HFF-Myc (cell line): ENCODE measurements at places on chromosomes 6 and 20.

DNA sequence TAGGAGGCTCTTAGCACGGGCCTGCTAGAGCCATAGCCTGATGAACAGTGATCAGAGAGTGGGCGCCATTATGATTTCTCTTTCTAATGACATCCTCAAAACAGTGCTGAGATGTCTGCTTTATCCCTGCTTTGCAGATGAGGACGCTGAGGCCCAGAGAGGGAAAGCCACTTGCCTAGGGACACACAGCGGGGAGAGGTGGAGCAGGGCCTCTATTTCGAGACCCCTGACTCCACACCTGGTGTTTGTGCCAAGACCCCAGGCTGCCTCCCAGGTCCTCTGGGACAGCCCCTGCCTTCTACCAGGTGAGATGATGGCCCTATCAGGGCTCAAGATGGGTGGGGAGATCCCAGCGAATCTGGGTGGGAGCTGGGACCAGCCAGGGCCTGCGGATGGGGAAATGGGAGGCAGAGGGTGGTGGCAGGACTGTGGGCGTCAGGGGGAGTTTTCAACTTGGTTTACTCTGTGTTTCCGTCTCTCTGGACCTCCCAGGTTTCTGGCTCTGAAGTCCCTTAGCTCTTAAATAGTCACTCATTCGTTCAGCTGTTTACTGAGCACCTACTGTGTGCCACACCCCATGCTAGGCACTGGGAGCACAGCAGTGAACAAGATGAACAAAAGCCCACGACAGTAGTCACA, 36.7 kb downstream of the SRC start:
- no peak for DNase-seq

- DNase-seq: no peak
Measured at GRCh38 chr20:20553541-20553940, 158.9 kb downstream of the RALGAPA2 start.

DNA sequence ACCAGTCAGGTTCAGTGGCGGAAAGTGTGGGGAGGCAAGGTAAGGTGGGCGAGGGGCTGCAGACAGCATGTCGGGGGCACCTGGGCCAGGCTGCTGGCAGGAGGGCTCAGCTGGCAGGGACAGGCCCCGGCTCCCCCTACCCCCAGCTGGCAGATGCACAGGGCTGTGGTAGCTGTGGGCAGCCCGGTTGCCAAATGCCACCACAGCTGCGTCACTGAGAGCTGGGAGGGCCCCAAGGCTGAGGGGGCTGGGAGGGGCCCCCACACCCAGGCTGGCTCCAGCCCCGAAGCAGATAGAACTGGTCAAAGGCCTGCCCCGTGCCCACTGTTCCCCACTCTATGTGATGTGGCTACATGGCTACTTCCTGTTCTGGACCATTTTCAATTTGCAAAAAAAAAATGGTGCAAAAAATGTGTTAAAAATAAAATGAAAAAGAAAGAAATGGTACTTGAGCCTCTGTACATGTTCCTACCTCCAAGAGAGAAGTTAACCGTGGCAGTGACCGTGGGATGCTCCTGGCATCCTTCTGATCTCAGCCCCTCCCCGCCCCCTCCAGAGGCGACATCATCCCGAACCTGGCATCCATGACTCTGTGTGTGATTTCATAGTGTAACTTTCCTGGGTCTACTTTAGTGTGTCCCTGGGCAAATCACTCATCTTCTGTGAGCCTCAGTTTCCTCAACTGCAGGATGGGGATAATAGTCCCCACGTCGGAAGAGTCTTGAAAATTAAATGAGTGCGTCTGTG, 64.4 kb downstream of the UBE2V1 start:
- no peak for DNase-seq

GRCh38 chr20:16025084-16025483, 548.2 kb downstream of the KIF16B start:
- DNase-seq: no peak

DNA sequence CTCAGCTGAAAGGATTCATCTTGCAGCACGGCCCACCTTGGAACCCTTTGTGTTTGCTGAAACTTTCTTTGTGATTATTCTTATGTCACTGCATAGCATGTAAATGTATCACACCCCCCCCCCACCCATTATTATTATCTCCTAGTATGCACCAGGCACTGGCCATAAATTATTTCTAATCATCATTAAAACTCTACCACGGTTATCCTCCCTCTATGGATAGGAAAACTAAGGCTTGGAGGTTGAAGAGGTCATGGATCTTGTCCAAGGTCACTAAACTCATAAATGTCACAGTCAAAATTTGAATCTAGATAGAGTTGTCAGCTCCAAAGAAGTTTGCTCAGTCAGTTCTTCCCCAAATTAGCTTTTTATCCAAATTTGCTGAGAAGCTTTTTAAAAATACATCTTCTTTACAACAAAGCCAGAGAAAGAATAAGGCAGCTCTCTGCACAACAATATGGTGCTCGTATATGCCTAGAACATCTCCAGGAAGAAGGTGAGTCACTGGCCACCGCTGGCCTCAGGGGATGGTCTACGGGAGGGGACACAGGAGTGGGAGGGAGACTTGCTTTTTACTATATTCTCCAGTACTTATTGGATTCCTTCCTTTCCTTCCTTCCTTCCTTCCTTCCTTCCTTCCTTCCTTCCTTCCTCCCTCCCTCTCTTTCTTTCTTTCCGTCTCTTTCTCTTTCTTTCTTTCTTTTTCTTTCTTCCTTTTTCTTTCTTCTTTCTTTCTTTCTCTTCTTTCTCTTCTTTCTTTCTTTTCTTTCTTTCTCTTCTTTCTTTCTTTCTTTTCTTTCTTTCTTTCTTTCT, 134.5 kb downstream of the VEGFA start:
- DNase-seq: no peak

- no peak for DNase-seq
Measured at GRCh38 chr20:48374991-48375595, 452.7 kb downstream of the PREX1 start.

DNA sequence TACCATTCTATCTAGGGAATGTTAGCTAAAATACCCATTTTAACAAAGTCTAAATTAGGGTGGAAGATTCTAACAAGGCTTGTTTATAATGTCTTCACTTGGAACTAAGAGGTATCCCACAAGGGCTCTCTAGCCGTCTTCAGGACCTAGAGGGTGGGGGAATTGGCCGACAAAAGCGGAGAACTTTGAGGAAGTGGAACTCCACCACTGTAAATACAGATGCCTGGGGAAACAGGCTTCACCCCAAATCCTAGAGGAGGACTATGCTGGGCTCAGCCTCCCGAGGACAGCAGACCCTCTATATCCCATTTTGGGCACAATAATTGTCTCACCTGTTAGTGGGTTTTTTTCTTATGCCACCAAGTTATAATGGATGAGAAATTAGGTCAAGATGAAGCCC, 58.0 kb upstream of the TFB1M start:
- DNase-seq: no peak

GRCh38 chr6:168007592-168008338, 10.3 kb downstream of the KIF25 start:
- DNase-seq: peak; percentile 96

DNA sequence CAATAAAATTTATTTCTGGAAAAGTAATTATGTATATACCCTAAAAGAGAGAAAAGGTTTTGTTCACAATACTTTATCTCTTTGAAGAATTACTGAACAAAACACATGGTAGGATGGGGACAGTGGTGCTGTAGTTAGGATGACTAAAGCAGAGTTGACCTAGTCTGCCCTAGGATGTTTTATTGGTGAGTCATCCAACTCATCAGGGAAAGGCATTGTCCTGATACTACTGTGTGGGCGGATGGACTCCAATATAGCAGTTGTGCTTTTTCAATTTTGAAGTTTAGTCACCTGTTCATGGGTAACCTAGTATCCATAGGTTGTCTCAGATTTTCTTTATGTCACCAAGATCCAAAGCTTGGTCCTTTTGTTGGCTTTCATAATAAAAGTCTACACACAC, 53.3 kb upstream of the EYS start:
- no peak for DNase-seq

GRCh38 chr6:169838346-169839028, 87.1 kb downstream of the ERMARD start:
- no peak for DNase-seq

- DNase-seq: no peak
Measured at GRCh38 chr20:33133373-33133941, 34.5 kb upstream of the BPIFA2 start.

GRCh38 chr6:135938576-135939207, 87.2 kb downstream of the PDE7B start:
- DNase-seq: peak; percentile 21

DNA sequence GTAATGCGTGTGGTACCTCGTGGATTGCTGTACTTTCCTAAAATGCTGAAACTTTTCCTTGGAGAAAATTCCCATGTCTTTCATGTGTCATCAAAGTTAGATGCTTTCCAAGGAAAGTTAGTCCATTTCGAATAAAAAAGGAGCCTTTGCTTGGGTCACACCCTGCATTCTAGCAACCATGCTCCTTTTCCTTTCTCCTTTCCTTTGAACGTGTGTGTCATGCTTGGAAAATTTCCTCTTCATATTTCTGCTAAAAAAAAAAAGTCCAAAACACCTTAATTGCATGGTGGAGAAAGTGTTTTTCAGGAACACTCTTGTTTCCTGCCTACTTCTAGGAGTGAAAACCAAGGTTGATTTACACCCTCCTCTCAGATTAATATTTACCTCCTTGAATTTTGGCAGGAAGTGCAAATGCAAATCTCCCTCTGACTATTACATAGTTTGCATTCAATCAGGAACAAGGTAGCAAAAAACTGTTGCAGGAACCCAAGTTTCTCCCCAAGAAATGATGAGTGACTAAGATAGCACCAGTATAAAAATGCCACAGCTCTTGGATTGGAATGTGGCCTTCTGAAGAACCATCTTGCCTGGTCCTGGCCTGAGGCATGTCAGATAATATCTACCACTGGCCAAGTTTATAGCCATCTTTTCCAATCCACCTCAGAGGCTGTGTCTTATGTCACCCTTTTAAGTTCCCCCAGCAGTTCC, 590.6 kb downstream of the QKI start:
- no peak for DNase-seq

- DNase-seq: no peak
Measured at GRCh38 chr20:57882451-57883161, 172.8 kb upstream of the PMEPA1 start.

DNA sequence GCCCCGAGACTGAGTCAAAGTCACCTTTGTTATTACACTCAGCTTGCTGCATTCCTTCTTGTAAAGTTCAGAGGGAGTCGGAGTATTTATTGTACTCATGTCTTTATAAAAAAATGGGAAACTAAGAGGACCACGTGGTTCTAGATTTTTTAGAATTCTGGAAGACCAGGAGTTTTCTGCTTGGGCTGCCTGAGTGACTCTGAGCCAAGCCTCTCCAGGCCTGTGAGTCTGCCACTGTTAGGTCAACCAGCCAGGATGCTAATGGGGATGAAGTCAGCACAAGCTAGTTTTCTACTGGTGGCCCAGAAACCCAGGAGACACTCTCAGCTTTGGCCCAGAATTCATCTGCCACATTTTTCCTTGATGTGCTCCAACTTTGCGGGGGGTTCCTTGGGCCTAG, 453.5 kb upstream of the SULF2 start:
- peak; percentile 15 for DNase-seq

GRCh38 chr20:51750037-51750769, 18.0 kb downstream of the ATP9A start:
- peak; percentile 72 for DNase-seq

GRCh38 chr6:111573131-111573883, 32.4 kb downstream of the TRAF3IP2 start:
- DNase-seq: peak; percentile 77

DNA sequence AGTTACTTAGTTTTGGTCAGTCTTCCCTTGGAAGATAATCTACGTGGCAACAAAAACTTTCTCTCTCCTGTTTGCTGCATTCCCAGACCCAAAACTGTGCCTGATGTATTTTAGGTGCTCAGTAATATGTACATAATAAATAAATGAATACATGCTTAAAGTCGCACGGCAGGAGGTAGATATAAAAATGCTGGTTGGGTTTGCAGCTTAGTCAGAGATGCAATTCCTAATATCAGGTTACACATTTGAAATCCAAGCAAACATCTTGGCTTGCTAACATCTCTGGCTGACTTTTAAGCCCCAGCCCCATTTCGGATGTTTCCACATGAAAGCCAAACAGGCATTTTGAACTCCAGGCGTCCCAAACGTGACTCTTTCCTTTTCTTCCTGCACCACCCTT, 91.0 kb downstream of the KCNQ5 start:
- DNase-seq: no peak

GRCh38 chr6:134480593-134480992, 162.7 kb upstream of the SGK1 start:
- no peak for DNase-seq

- no peak for DNase-seq
Measured at GRCh38 chr6:47592131-47592840, 106.1 kb upstream of the ADGRF4 start.

- no peak for DNase-seq
Measured at GRCh38 chr20:19861147-19861759, 103.2 kb downstream of the RIN2 start.

DNA sequence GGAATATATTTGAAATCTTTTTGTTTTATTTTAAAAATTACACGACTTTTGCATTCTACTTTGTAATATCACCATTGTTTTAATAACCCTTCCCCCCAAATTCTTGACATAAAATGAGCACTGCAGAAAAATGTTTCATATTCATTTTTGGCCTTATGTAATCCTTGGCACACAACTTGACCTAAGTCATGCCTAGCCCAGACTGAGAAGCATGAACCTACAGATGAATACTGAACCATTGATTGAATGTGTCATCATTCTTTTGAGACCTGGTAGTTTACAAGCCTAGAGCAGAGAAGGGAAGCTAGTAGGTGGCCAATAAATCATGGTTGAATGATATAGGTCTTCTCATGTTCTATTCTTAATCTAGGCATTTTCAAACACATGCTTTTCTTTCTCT, 89.4 kb upstream of the EDN1 start:
- DNase-seq: no peak

DNA sequence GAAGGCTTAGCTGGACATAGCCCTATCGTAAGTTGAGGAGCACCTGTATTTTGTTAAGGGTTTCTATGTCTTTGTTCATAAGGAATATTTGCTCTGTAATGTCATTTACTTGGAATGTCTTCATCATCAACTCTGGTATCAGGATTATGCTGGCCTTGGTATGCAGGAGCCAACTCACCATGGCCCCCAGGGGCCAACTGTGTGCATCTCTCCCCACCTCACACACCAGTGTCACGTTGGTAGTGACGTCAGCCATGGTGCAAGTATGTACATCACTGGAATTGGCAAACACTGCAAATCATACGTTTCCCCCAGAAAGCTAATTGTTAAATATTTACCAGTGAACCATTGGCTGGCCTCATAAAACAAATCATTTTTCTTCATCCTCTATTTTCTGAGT, 70.8 kb downstream of the YTHDF1 start:
- DNase-seq: no peak

DNA sequence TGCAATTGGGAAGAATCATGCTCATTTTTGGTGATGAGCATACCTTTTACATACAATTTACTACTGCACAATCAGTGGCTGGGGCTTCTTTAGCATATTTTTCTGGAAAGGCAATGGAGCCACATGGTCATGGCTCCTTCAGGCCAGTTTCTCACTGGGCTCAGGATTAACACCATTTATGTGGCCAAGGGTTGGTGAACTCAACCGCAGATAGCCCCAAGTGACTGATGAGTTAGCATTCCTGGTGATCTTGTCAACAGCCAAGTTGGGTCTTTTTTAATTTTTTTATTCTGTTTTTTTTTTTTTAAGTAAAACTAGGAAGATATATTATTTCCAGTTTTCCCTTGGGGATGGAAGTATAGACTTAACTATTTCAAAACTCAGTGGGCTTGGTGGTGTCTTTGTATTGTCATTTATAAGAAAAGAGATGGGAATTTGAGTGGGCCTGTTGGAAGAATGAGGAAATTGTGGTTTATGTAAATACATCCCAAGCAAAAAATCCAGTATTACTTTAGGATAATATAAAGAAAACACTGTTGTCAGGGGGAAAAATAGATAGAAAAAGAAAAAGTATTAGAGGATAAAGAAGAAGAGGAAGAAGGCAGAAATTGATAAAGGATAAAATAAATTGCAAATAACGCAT, 397.4 kb downstream of the MAFB start:
- DNase-seq: no peak
